ENCODE measurements at places on chromosomes 12 and 14.

GRCh38 chr14:102222009-102222575 lies 82.4 kb downstream of the WDR20 start:
- no peak for DNase-seq

DNA sequence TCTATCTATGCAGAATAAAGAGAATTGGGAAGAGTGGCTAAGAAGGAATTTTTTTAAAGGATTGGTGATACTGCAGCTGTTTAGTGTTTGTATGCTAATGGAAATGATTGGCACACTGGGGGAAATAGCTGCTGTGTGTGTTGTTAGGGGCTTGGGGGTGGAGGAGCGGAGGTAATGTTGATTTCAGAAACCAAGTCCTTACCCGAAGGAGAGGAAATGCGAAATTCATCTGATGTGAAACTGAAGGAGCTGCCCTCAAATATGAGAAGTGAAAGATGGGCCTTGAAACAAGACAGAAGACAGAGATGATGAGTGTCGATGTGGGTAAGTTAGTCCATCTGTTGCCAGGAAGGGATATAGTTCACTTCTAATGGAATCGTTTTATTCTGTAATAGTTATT lies 21.2 kb upstream of the RNASE12 start:
- DNase-seq = no peak

DNA sequence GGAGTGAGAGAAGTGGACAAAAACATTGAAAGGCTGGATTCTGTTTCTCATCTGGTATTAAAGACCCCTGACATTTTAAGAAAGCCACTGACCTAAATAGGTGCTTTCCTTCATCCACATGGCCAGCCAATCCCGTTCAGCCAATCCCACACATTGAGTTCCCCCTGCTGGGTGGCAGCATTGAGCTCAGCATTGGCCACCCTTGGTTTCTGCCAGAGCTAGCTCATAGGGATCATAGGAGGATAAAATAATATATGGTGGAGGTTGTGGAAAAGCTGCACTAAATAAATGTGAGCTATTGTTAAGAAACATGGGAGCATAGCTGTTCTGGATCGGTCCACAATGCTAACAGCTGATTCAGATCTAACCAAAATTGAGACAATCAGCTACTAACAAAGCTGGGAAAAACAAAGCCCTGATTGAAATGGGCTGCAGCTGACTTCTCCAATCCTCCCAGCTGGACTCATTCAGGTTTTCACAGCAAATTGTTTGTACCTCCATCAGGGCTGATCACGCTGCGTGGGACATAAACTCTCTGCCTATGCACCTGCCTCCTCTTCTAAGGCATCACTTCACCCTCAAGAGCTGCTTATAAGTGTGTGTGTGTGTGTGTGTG lies 256.5 kb downstream of the EMP1 start:
- no peak for DNase-seq

- DNase-seq = no peak
Observed at GRCh38 chr12:91142221-91142631, 30.9 kb upstream of the LUM start.

DNA sequence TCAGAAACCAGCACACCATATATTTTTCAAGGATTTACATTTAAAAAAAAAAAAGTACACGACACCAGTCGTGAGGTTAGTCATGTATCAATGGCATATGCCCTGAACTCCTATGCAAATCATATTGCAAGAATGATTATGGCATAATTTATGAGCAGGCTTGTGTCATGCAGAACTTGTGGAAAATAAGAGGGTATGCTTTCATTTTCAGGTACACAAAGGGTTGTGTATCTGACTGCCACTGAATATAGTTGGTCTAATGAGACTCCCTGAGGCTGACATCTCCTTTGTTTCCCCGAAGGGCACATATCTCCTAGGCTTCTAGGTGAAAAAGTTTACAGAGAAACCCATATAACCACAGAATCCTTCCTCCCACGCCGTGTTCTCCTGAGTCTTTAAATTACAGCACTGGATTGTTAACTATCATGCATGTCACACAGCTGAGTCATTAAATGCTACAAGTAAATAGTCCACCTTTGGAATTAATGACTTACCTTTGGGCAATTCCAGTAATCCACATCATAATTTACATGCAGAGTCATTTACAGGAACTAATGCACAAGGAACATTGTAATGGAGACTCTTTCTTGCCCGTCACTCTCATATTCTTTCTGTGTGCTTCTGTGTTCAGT lies 356.7 kb upstream of the DIO2 start:
- peak; percentile 5 for DNase-seq

DNA sequence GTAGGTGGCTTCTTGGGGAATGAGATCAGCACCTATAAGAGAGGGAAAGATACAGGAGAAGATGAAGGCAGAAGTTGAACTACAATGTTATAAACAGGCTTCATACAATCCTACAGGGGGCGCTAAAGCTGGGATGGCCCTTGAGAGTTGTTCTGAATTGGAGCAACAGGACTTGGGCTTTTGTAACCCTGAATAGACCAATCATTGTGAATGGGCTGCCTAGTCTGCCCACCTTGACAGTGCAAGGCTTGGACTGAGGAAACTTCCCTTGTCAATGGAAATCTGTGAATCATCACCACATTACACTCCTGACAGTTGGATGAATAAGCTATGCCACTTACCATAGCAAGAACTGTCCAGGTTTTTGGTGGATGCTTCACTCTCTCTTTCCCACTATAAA lies 306.1 kb downstream of the KCNC2 start:
- no peak for DNase-seq

DNA sequence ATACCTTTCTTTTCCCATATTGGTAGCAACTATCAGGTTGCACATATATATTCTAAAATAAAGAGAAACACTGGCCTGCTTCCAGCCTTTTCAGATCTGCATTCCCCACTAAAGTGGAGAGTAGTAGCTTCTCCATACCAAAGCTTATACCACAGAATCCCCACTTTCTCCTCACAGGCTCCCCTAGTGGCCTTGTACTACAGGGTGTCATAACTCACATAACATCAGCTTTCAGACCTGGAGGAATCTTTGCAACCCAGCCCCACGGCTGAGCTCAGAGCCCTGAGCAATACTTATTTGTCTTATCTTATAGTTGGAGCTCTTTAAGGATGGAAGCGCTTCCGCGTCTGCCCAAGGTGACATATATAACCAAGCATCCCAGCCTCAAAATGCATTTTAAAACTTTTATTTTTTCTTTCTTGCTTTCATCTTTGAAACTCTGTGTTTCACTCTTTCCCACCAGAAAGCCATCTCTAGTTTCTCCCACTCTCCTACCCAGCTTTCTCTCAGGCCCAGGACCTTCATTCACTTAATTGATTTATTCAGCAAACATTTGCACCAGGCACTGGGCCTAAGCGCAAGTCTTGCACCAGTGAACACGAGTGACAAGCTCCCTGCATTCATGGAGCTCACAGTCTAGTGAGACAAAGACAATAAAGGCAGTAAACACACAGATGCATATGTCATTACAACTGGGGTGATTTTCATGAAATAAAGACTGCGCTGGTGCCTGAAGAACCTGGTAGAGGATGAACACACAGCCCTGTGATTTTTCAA lies 254.7 kb downstream of the IPO8 start:
- no peak for DNase-seq

- DNase-seq = no peak
Observed at GRCh38 chr12:49875115-49875720, 28.5 kb downstream of the FAIM2 start.

GRCh38 chr14:104271391-104271790 lies 133.0 kb downstream of the KIF26A start:
- no peak for DNase-seq

DNA sequence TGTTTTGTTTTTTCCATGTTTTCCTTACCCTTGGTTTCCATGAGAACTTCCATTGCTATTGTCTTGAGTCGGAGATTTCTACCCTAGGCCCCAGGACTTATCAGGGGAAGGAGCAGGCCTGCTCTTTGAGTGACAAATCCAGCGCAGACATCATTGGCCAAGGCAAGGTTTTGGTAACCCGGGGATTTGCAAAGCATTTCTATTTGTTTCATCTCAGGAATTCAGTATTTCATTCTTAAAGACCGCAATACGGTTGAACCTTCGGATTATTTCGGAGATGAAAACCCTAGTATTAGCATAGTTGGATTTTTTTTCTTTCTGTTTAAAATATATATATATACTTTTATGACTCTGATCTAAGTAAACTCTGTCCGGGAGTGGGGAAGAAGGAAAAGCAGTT lies 62.0 kb downstream of the TMEM132C start:
- no peak for DNase-seq

DNA sequence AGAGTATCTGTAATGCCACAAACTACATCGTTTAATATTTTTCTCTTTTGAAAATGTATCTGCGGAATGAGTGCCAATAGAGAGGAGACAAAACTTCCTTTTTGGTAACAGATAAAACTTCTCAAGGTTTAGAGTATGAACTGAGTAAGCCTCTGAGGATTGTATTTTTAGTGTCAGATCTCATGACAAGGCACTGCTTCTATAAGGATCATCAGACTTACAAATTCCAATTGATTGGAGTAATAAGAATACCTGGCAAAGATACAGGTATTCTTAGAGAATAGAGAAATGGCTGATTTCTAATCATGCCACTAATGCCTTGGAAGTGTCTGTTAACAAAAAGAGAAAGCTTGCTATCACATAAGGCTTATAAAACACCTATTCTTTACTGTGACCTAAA lies 45.3 kb downstream of the SLC35F4 start:
- no peak for DNase-seq

GRCh38 chr14:57189070-57189469 lies 79.6 kb downstream of the EXOC5 start:
- no peak for DNase-seq

DNA sequence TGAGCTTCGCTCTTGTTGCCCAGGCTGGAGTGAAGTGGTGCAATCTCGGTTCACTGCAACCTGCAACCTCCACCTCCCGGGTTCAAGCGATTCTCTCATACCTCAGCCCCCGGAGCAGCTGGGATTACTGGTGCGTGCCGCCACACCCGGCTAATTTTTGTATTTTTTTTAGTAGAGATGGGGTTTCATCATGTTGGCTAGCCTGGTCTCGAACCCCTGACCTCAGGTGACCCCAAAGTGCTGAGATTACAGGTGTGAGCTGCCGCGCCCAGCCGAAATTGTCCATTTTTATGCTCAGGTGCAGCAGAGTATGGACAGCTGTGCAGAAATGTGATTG lies 19.2 kb upstream of the CYP46A1 start:
- no peak for DNase-seq

- DNase-seq = no peak
Observed at GRCh38 chr12:70449074-70449752, 83.1 kb downstream of the KCNMB4 start.

DNA sequence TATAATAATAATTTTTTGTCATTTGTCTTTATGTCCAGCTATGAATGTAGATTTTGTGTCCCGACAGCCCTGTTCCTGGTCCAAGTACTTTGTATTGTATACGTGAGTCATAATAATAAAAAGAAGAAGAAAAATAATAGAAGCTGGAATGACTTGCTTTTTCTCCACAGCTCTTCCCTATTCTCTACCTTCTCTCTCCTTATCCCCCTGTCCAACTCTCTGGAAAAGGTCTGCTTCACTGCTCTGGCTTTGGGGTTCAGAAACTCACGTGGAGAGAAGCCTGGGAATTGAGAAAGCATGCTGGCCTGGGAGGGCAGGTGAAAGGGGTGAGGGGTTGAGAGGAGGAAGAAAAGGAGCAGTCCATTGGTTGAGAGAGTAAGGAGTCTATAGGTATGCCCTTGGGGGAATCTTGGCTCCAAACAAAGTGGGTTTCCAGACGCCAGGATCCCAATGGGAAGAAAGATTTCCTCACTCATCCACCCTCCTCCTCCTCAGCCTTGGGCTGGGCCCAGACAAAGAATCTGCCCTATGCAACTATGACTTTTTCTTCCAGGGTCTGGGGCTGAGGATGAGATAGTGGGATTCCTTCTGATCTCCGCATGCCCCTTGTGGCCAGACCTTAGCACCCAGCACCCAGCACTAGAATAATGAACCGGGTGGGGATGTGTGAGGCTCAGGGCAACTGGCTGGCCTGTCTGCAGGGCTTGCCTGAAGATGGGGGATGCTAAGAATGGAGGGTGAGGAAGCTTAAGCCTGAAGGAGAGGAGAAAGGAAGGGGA lies 4.0 kb downstream of the HOXC8 start:
- no peak for DNase-seq

DNA sequence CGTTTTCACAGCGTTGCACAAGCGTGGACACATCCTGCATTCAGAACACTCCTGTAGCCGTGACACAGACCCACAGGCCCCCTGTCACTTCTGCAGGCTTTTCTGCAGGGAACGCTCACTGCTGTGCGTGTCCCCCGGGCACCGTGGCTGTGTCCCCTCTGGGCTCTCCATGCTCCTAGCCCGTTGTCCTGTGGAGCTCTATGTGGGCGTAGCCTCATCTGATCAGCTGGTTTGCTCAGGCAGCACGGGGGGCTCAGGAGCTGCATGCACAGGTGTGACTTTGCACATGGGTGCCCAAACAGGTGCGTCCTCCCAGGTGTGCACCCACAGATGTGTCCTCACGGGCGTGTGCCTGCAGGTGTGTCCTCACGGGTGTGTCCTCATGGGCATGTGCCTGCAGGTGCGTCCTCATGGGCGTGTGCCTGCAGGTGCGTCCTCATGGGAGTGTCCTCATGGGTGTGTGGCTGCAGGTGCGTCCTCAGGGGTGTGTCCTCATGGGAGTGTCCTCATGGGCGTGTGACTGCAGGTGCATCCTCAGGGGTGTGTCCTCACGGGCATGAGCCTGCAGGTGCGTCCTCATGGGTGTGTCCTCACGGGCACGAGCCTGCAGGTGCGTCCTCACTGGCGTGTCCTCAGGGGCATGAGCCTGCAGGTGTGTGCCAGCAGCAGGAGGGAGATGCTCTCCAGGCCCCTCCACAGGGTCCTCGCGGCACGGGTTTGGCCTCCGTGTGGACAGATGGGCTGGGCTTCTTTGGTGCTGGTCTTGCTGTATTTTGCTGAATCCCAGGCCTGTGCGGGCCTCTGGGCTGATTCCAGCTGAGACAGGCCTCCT lies 17.5 kb downstream of the MTA1 start:
- no peak for DNase-seq

DNA sequence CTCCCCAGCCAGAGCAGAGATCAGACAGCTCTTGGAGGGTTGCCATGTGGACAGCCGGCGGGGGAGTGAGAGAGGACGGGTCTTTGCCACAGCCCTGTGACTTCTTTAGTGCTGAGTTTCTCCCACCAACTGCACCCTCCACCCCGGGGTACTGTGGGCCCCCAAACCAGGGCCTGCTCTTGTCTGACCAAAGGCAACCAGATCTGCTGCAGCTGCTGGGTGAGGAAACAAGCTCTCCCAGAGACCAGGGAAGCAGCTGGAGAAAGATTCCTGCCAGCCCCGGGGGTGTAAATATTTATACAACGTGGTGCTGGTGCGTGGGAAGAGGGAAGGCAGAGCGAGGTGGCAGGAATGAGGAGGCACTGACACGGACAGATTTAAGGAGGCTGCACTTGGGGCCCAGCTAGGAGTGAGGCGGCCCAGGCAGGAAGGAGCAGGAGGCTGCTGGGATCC lies 14.3 kb upstream of the ZFP36L1 start:
- no peak for DNase-seq

- DNase-seq = no peak
Observed at GRCh38 chr12:105724641-105725040, 394.1 kb downstream of the C12orf75 start.

Measured in SW 1271 (cell line).